ENCODE measurements at places on chromosomes 5 and 9.
A peak's percentile ranks its signal among the peaks of the same experiment; 100 is the strongest.

GRCh38 chr9:86256653-86257052 lies 2.8 kb downstream of the C9orf153 start:
- no peak for DNase-seq

- peak; percentile 39 for DNase-seq
Observed at GRCh38 chr5:112649882-112650281, 87.8 kb upstream of the APC start.

- no peak for DNase-seq
Observed at GRCh38 chr9:89363311-89363670, 45.0 kb downstream of the SECISBP2 start.

DNA sequence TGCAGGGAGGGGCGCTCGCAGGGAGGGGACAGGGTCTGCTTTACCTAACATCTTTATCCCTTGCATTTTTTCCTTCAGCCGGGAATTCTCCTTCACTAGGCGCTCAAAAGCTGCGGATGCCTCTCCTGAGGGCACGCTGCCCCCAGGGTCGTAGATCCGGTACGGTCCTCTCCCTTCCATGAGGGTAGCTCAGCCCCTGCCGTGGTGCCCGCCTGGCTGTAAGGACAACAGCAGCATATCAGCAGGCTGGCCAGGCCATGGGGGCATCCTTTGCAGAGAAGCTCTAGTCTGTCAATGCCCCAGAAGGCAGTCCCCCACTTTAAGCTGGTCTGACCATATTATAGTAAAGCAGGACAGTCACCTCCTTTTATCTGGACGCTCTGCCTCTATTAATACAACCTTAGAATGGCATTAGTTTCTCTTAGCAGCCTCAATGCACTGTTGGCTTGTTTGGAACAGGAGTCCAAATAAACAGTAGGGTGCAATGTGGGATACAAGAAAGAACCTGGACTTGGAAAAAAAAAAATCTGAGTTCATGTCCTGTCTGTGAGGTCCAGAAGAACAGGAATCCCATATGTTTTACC lies 15.8 kb downstream of the TNIP1 start:
- DNase-seq: no peak

DNA sequence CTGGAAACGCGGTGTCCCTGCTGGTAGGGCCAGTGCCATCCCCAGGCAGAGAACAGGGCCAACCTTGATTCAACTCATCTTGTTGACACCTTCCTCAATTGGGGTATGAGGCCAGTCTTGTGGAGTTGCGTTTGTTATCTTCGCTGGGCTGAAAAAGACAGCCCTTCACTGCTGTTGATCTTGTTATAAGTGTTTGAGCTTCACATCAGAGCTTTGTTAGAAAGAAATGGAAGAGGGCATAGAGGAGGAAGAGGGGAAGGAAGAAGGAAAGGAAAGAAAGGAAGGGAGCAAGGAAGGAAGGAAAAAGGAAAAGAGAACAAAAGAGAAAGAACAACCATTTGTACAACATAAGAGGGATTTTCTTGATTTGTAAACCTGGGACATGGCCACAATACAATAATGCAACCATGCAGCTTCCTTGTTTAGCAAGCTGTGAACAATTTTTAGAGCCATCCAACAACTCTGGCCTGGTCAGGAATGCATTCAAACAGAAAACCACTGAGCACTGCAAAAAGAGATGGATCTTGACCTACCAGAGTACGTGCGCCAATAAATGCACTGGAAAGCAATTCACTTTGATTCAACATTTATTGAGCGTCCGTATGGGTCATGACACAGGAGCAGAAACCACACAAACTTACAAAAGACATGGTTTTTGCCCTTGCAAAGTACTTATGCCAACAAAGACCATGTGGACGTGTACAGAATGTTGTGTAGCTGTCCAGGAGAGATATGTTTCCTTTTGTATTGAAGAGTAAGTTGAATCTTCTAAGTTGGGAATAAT lies 152.9 kb downstream of the TLE1 start:
- no peak for DNase-seq

DNA sequence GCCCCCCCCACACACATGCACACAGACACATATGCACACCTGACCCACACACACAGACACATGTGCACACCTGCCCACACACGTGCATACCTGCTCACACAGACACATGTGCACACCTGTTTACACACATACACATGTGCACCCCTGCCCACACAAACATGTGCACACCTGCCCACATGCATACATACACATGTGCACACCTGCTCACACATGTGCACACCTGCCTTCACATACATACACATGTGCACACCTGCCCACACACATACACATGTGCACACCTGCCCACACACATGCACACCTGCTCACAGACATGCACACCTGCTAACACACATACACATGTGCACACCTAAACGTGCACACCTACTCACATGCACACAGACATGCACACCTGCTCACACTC lies 147.0 kb upstream of the FOXD4L5 start:
- DNase-seq: no peak

DNA sequence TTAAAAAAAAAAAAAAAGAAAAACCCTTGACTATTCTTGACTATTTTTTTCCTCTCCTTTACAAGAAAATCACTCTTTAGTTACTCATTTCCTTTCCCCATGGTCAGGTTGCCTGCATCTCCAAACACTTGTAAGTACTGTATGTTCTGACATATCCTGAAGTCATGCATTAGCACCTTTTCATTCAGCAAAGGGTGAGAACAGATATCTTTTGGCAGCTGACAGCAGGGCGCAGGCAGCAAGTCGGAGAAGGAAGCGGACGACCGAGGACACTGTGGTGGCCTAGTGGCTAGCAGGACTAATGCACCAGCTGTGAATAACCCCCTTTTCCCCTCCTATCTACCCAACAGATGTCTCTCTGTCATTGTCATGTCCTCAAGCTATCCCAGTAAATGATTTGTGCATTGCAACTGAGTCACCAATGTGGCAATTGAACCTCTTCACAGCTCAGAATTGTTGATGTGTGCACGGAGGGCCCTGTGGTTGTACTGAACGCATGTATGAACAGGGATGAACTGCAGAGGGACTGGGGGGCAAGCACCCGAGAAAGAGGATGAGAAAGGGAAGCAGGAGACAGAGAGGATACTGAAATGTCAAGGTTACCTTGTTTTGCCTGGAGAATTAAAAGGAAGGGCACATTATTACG lies 996.0 kb upstream of the ARRDC3 start:
- DNase-seq: no peak

DNA sequence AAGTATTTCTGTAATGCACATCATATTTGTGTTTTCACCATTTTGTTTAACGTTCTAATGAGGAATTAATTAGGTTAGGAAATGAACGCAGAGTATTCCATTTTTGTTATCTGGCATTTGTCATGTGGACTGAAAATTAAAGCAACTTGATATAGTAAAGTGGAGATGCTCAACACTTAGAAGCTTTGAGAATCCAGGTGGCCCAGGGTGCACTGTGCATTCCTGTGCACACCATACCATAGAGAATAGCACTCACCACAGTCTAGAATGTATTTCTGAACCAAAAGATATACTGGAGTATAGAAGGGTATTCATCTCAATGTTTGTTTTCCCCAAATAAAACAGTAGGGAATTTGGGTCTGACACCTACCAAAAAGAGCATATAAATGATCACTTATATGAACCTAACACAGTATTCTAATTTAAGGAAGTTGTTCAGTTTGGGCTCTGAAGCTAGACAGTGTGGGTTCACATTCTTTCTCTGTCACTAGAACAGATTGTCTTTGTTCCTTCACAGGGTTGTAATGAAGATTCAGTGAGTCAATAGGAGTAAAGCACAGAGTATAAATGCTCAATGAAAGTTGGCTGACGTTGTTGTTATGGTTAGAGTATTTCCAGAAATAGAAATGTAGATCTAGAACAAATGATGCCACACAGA lies 125.6 kb upstream of the DMRT1 start:
- no peak for DNase-seq

DNA sequence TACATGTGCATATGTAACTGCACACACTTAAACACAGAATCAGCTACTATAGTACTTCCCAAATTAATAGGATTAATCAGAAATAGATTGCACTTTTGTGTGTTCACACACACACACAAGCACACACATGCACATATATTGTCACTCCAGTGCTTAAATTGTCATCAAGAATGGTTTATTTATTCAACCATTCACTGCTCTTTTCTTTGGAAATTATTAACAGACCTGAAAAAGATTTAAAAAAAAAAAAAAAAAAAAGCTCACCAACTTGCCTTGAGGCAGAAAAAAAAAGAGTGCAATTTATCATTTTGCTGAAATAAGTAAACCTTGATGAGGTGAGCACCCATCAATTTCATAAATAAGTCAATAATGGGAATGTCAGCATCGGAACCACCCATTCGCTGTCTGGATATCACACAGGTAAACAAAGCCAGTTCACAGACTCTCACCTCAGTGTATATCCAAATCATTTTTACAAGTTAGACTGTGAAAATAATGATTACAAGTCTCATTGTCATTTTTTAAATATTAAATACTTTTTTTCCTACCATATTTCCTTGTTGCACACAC lies 562.8 kb downstream of the BNC2 start:
- DNase-seq: no peak

- DNase-seq: no peak
Observed at GRCh38 chr9:6567140-6567591, 78.4 kb downstream of the GLDC start.

Measured in NCI-H1436 (cell line).